ENCODE measurements at places on chromosomes 16 and 17. TPM values are rescaled to one million over a fixed set of nuclear protein-coding genes. Genes with fewer than 3 reads are reported as not detected.

The C16orf89 gene
- total RNA-seq: 18.4 TPM

DNA sequence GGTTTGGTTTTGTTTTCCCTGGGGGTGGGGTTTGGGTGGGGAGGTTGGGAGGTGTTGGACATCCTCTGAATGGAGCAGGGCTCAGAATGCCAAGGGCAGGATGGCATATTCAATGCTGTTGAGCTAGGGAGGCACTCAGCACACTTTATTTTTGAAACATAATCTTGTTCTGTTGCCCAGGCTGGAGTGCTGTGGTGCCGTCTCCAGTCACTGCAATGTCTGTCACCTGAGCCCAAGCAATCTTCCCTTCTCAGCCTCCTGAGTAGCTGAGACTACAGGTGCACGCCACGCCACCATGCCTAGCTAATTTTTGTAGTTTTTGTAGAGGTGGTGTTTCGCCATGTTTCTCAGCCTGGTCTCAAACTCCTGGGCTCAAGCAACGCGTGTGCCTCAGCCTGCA, 186.1 kb downstream of the RPTOR start:
- no peak for DNase-seq

GRCh38 chr17:55672585-55673501, 49.8 kb downstream of the TMEM100 start:
- DNase-seq: no peak

GRCh38 chr17:2863204-2863603, 67.0 kb downstream of the RAP1GAP2 start:
- DNase-seq: no peak

DNA sequence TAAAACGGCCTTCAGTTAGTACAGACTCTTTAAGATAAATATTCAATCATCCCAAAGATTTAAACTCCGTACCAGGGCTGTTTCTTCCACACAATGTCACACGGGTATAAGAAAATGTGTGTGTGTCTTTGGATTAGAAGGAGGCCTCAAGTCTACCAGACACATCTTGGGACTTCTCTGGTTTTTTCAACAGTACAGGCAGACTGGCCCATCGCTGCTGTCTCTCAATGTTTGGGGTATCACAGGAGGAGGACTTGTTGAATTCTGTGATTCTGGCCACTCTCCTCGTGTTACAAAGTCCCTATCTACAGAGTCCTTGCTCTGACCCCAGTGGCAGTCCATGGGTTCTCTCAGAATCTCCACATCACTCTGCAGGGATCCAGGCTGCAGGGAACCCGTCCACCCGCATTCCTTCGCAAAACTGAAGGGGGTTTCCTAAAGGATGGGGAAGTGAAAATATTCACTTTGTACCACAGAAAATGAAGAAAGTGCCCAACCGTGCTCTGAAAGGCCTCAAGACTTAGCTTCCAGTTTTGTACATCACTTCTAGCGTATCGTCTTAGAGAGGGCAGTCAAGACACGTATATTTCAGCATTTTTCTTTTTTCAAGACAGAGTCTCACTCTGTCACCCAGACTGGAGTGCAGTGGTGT, 373.2 kb downstream of the NPIPA8 start:
- no peak for DNase-seq

DNA sequence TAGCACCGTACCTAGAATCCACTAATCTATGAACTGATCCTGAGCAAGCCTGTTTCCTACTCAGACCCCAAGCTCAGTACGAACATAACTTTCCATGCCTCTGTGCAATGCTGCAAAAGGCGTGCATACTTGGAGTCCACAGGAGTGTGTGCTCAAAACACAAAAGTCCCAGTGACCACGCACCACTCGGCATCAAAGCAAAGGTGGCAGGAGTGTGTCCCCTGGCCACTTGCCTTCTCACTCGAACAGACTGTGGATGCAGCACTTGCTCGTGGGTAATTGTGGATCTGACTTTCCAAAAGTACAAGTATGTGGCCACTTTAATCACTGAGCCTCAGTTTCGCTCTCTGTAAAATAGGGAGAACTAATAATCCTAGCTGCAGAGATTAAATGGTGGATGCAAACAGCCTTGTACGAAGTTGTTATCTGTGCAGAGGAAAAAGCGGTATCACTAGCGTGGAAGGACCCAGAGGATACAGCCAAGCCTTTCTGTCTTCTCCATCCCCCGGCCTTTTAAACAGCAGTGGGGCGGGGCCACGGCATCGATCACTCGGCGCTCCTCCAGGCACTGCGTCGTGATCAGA, 311 bp upstream of the KDM8 start:
- DNase-seq: peak; percentile 95

- peak; percentile 24 for DNase-seq
Observed at GRCh38 chr17:2092253-2092652, 37.4 kb downstream of the HIC1 start.

- no peak for DNase-seq
Observed at GRCh38 chr17:46896991-46897390, 26.0 kb upstream of the GOSR2 start.

GRCh38 chr16:67235816-67236562, 9.1 kb downstream of the TMEM208 start:
- DNase-seq: peak; percentile 21

DNA sequence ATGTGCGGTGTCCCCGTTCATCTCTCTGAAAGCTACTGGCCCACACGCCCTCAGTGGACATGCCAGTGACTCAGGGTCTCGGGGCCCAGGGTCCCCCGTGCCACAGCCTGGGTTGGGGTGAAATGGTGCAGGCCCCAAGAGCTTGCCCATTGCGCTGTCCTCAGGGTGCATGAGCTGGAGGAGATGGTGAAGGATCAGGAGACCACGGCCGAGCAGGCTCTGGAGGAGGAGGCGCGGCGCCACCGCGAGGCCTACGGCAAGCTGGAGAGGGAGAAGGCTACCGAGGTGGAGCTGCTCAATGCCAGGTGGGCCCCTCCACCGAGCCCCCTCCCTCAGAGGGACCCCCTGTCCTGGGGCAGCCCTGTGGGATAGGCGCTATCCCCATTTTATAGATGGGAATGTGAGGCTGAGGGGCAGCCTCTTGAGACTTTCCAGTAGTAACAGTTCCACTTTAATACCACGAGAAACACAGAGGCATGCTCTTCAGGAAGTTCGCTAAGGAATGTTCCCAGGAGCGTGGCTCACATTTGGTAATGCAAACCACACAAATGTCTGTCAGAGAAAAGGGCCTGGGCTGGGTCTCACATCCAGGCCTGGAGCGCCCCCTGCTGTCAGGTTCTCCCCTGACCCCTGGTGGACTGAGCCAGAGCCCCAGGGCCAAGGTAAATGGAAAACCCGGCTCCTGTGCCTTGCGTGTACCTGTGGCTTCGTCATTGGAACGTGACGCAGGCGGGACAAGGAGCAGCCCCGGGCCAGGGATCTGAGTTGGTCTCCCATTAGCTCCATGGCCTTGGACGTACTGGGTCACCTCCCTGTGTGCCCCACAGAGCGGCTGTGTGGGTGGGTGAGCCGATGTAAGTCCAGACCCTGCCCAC, 133.7 kb downstream of the RAB11FIP4 start:
- DNase-seq: peak; percentile 88

The MAPT gene
- total RNA-seq: 38.2 TPM

DNA sequence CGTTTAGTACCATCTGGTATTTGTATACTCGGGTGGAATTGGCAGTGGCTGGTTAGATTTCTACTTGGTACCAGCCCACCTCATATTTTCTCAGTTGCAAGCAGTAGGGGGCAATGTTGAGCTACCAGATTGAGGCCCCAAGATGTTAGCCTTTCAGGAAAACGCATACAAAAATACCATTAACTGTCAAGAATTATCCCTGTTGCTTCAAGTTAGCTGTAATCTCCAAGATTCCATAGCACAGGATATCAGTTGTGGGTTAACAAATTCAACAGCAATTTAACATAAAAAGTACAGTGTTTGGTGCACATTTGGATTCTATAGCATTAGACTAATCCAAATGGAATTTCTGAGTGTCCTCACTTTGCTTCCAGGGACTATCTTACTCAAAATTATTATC, 188.2 kb downstream of the FTO start:
- peak; percentile 32 for DNase-seq
